ENCODE measurements at places on chromosomes 1 and 21. TPM values are rescaled to one million over a fixed set of nuclear protein-coding genes. Genes with fewer than 3 reads are reported as not detected.

Gene KCNE2
- total RNA-seq = 1.6 TPM

Gene KCNT2
- 8.9 TPM for total RNA-seq

Gene NBPF6
- total RNA-seq = not detected

Gene OR2G6
- total RNA-seq = not detected

Gene HMGB4
- total RNA-seq = not detected

Gene PLXNA2
- 14.1 TPM for total RNA-seq

Gene SPRR2D
- total RNA-seq = not detected

Gene NOTCH2NLA
- 40.7 TPM for total RNA-seq

Gene WNT4
- total RNA-seq = 3.1 TPM

Gene VSIG8
- not detected for total RNA-seq

Gene RNU1-2
- under 0.01 TPM for total RNA-seq

Gene SH3D21
- 0.52 TPM for total RNA-seq

Gene HSD3B1
- not detected for total RNA-seq

Gene CCSAP
- total RNA-seq = 5.2 TPM

Gene RCAN3
- 4.2 TPM for total RNA-seq

Gene RPS27
- total RNA-seq = 4,210 TPM

Gene LY9
- not detected for total RNA-seq

Gene ESRRG
- 25.1 TPM for total RNA-seq

Gene BARHL2
- total RNA-seq = not detected

Gene MYOM3
- 340 TPM for total RNA-seq

All from skeletal muscle tissue (tissue), 5 donors.